ENCODE measurements at places on chromosomes 3 and 15.

- no peak for DNase-seq
Observed at GRCh38 chr3:116614795-116615362, 94.7 kb upstream of the TUSC7 start.

DNA sequence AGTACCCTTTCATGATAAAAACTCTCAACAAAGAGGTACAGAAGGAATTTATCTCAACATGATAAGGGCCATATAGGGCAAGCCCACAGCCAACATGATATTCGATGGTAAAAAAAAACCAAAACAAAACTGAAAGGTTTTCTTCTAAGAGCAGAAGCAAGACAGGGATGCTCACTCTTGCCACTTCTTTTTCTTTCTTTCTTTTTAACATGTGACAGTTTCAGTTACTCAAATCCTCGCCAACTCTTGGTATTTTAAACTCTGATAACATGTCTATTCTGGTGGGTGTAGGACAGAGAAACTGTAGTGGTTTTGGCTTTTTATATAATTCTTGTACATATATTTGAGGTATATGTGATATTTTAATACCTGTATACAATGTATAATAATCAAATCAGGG is 74.0 kb upstream of the NMNAT3 start:
- DNase-seq = no peak

DNA sequence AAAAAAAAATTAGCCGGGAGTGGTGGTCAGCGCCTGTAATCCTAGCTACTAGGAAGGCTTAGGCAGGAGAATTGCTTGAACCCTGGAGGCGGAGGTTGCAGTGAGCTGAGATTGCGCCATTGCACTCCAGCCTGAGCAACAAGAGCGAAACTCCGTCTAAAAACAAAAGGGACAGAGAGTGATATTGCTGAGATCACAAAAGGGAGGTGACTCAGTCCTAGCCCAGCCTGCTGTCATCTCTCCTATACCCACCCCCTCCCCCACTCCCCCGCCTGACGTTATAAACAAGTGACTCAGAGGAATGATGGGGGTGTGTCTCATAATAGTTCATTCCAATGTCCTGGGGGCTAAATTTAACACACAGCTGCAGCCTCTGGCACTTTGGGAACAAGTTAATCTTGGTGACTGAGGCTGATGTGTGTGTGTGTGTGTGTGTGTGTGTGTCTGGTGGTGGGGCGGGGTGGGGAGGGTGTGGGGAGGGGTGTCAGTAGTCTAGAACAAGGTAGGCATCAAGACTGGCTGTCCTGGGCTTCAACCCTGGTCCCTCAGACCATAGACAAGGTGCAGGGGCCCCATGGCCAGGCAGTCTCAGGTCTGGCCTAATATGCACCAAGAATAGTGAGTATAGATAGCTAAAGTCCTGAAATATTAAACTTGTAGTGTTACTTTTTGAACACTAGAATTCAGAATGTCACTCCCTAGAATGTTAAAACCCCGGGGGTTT is 1.3 kb upstream of the KLHL40 start:
- DNase-seq = peak; percentile 54

DNA sequence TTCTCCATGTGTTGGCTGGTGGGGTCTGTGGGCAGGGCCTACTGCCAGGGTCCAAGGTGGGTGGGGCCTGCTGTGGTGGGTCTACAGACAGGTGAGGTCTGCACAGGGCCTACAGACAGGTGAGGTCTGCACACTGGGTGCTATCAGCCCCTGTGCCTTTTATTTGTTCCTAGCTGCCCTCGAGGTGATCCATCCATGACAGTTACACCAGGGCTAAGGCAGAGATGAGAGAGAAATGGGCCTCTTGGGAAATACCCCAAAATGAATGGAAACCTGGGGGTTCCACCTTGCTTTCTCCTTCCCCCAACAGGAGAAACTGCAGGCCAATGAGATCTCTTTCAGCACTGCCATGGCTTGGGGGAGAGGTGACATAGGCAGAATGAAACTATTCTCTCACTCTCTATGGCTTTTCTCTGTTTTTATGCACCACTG is 36.4 kb downstream of the CFAP100 start:
- DNase-seq = no peak

GRCh38 chr15:58182460-58183163 is 44.4 kb downstream of the AQP9 start:
- DNase-seq = peak; percentile 14

DNA sequence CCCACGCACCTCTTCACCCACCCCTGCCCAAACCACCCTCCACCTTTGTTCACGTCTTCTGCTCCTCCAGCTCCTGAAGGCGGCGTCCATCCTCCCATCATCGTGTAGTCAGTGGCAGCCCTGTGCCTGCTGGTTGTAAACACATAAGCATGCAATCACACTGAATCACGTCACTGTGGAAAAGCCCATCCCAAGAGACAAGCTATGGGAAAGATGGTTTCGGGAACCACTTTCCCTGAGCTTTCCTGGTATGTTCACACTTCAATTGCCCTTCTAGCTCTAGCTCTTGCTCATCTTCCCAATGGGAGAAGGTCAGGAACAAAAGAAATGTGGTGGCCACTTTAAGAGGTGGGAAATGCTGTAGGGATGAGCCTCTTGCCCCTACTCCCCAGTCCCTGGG is 14.4 kb upstream of the GOLGA8J start:
- DNase-seq = no peak

- no peak for DNase-seq
Observed at GRCh38 chr3:134446800-134447199, 39.0 kb downstream of the ANAPC13 start.

- no peak for DNase-seq
Observed at GRCh38 chr15:77384086-77384485, 35.8 kb downstream of the PEAK1 start.
